ENCODE measurements at places on chromosomes 5 and 9. TPM values are rescaled to one million over a fixed set of nuclear protein-coding genes. Genes with fewer than 3 reads are reported as not detected.

GRCh38 chr5:136525597-136525996, 160.3 kb upstream of the TRPC7 start:
- no peak for DNase-seq

DNA sequence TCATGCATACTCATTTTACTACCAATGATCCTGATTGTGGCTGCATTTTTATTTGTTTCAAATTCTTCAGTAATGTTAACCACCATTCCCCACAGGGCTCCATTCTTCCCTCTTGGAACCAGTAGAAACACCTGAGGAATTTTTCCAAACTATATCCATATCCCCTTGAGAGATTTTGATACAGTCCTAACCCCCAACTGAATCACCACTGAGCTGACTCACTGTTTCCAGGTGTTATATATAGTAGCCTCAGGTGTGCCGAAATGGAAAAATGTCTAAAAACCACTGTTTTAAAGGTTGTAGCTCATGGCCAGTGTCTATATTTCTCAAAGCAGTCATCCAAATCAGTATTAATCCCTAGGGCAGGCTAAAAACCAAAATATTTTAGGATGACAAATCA, 85.2 kb downstream of the MRPS27 start:
- DNase-seq = no peak

DNA sequence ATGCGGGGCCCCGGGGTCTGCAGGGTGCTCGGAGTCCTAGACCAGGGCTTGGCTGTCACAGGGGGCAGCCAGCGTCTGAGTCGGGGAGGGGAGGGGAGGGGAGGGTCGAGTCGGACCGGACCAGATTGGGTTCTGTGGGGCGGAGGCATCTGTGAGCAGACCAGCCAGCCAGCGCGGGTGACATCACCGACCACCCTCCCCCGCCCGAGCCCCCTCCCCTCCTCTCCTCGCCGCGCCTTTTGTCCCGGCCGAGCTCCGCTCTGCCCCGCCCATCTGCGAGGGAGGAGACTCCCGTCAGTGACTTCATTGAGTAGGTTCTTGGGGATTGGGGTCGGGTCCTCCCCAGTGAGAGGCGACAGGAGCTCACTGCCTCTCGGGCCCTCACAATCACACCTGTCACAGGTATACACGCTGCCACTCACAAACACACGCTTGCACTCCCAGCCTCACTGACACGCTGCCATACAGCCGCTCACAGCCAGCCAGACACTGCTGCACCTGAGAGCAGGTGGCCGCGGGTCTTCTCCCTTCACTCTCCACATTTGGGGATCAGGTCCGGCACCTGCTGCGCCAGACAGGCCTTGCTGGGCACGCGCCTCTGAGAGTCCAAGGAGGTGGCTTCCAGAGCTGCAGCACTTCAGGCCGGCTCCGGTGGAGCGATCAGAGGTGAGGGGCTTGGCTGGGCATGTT, 546 bp downstream of the DNAJB5 start:
- no peak for DNase-seq

SPINK13 gene
- total RNA-seq = not detected

Measured in kidney epithelial cell (primary cell).